Ovary (tissue), 10 donors: ENCODE measurements at places on chromosomes 13 and 19.

GRCh38 chr13:99526549-99526948 lies 25.3 kb downstream of the TM9SF2 start:
- H3K36me3 ChIP-seq = no peaks in the 10 kb centered on the region
- no peak for DNase-seq
- no peak overlapping the region for H3K4me3 ChIP-seq
- H3K27me3 ChIP-seq = no peaks in the 10 kb centered on the region
- no peaks in the 10 kb centered on the region for H3K4me1 ChIP-seq

- no peak overlapping the region for H3K4me3 ChIP-seq
- DNase-seq = no peak
- H3K36me3 ChIP-seq = no peaks in the 10 kb centered on the region
- no peaks in the 10 kb centered on the region for H3K4me1 ChIP-seq
These were observed 321.1 kb downstream of the RBM26 start for GRCh38 chr13:79084802-79085424.

DNA sequence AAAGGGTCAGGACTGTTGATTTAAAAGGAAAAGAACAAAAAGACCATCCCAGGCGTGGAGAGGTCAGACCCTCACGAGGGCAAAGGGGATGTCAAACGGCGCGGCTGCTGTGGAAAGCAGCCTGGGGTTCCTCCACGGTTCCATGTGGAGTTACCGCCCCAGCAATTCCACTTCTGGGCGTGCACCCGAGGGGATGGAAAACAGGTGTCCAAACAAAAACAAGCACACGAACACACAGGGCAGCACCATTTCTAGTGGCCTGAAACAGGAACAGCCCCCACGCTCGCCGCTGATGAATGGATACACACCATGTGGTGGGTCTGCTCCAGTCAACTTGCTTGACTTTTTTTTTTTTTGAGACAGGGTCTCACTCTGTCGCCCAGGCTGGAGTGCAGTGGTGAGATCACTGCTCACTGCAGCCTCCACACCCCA lies 11.2 kb downstream of the AP3D1 start:
- no peak for DNase-seq
- H3K4me3 ChIP-seq = no peak overlapping the region
- H3K4me1 ChIP-seq = peaks cover 3% of the 10 kb centered on the region
- H3K36me3 ChIP-seq = no peaks in the 10 kb centered on the region
- no peaks in the 10 kb centered on the region for H3K27me3 ChIP-seq
- no peak overlapping the region for H3K27ac ChIP-seq

GRCh38 chr19:48945415-48945814 lies 9.3 kb upstream of the BAX start:
- no peaks in the 10 kb centered on the region for H3K36me3 ChIP-seq
- no peak for DNase-seq
- H3K4me1 ChIP-seq = no peaks in the 10 kb centered on the region
- no peak overlapping the region for H3K27ac ChIP-seq

DNA sequence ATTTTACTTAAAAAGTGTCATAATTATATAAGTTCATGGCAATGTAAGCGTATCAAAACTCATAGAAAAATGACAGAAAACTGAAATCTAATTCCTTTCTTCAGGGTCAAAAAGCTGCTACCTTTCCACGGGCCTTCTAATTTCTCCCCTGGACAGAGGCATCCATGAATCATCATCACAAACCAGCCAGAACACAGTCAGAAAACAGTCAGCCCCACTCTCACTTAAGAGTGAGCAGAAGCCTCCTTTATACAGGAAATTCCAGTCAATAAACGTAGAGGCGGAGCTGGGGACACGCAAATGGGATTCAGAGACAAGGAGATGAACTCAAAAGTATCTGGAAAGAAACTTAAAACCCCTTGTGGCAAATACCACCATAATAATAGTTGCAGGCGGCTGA lies 54.2 kb upstream of the ABCC4 start:
- H3K27me3 ChIP-seq = no peaks in the 10 kb centered on the region
- H3K4me1 ChIP-seq = no peaks in the 10 kb centered on the region
- no peak for DNase-seq
- no peak overlapping the region for H3K27ac ChIP-seq
- H3K36me3 ChIP-seq = no peaks in the 10 kb centered on the region
- no peak overlapping the region for H3K4me3 ChIP-seq

- no peak overlapping the region for H3K27ac ChIP-seq
- H3K4me1 ChIP-seq = no peaks in the 10 kb centered on the region
- no peak overlapping the region for H3K4me3 ChIP-seq
- no peaks in the 10 kb centered on the region for H3K27me3 ChIP-seq
These were observed 94.3 kb upstream of the IRS2 start for GRCh38 chr13:109880371-109881346.

GRCh38 chr19:38206928-38207327 lies 17.1 kb downstream of the DPF1 start:
- no peak overlapping the region for H3K4me3 ChIP-seq
- peaks cover 2% of the 10 kb centered on the region for H3K4me1 ChIP-seq
- no peaks in the 10 kb centered on the region for H3K36me3 ChIP-seq
- H3K27ac ChIP-seq = no peak overlapping the region

DNA sequence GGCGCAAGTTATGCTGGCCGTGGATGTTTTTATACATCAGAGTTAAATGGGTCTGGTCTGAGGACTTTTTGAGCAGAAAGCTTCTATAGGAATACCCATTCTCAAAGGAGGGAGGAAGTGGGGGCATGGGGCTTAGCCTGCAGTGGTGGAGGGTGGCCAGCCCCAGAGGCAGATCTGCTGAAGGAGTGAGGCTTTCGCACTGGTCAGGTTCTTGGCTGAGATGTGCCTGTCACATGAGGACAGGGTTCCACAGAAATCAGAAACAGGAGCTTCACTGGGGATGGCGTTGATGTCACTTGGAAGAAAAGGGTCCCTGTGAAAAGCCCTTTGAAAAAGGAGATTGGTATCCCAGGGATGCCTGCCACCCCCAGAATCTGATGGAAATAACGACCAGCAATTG lies 100.7 kb upstream of the MCF2L start:
- H3K27ac ChIP-seq = no peak overlapping the region
- no peaks in the 10 kb centered on the region for H3K4me1 ChIP-seq
- H3K4me3 ChIP-seq = no peak overlapping the region
- no peaks in the 10 kb centered on the region for H3K36me3 ChIP-seq
- no peaks in the 10 kb centered on the region for H3K27me3 ChIP-seq

GRCh38 chr13:65677906-65678305 lies 1552.2 kb downstream of the PCDH9 start:
- no peaks in the 10 kb centered on the region for H3K4me1 ChIP-seq
- H3K27ac ChIP-seq = no peak overlapping the region
- H3K27me3 ChIP-seq = no peaks in the 10 kb centered on the region
- H3K36me3 ChIP-seq = no peaks in the 10 kb centered on the region
- no peak for DNase-seq

- no peaks in the 10 kb centered on the region for H3K36me3 ChIP-seq
- H3K4me1 ChIP-seq = peaks cover 4% of the 10 kb centered on the region
- no peak for DNase-seq
These were observed 19.1 kb upstream of the PNMA8C start for GRCh38 chr19:46447824-46448223.
